HFF-Myc (cell line): ENCODE measurements at places on chromosomes 2 and 18.

DNA sequence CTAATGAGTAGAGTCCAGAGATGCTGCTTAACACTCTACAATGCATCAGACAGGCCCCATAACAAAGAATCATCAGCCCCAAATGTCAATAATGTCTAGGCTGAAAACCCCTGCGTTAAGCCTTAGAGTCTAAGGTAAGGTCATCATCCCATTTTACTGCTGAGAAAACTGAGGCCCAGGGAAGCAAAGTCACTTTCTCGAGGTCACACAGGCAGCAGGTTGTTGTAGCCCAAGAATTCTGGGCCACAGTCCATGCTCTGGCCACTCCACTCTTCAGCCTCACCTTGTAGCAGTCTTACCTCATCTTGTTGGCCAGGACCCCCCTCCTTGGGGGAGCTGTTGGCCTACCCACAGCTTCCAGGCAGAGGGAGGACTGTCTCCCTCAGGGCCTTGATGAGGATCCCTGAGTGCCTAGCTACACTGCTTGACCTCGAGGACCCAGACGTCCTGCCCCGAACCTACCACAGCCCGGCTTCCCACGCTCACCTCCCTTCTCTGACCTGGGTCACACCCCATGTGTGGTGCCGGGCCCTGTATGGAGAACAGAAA lies 54.4 kb downstream of the SMAD7 start:
- DNase-seq: no peak

GRCh38 chr2:174628528-174629169 lies 31.0 kb upstream of the WIPF1 start:
- no peak for DNase-seq

DNA sequence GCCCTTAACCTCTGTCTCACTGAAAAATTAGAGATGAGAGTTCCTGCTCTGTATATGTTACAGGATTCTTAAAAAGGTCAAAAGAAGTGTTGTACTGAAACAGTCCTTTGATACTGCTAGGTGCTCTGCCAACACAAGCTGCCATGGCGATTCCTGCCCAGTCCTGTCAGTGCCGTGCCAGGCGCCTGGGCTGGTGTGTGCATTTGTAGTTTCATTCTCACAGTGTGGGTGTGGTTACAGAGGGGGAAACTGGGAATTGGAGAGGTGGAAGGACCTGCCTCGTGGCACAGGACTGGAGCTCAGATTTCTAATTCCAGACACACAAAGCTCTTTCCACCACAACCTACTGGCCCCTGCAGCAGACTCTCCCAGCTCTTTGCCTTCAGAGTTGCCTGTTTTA lies 122.3 kb upstream of the RAB6C start:
- no peak for DNase-seq

- DNase-seq: peak; percentile 41
Observed at GRCh38 chr2:151771599-151772358, 37.5 kb upstream of the NEB start.

GRCh38 chr2:231671270-231672050 lies 36.9 kb upstream of the PTMA start:
- DNase-seq: no peak

GRCh38 chr2:128196026-128196425 lies 105.0 kb downstream of the UGGT1 start:
- no peak for DNase-seq

DNA sequence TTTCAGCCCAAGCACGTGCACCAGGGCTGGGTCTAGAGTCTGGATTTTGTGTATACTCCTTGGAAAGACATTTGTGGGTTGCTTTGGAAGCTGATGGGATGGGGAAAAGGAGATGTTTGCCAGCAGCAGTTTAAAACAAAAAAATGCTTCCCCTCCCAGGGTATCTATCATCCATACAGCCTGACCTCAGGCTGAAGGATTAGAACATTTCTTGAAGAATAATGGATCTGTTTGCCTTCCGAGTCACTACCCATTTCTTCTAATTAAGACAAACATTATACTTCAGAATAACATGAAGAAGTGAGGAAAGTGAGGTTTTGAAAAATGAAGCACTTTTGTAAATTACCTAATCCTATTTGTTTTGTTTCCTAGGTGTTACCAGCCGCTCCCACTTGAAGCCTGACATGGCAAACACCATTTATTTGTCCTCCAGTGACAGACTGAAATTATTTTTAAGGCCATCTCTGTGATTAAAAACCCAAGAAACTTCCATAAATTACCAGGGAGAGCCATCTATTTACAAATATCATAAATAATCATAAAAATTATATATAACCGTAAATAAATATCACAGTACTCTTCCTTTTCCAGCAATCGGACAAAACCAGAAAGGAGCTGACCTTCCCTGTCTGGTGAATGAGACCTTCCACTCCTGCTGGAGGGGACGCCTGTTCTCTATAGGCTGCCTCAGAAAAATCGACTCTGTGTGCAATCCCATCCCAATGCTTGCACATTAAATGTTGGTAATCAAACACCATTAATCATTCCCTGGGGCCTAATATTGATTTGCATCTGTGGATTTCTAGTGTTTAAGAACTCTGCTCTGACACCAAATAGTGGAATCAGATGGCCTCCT lies 106.8 kb downstream of the C1D start:
- DNase-seq: no peak

GRCh38 chr2:36002941-36003340 lies 352.6 kb upstream of the CRIM1 start:
- DNase-seq: no peak

DNA sequence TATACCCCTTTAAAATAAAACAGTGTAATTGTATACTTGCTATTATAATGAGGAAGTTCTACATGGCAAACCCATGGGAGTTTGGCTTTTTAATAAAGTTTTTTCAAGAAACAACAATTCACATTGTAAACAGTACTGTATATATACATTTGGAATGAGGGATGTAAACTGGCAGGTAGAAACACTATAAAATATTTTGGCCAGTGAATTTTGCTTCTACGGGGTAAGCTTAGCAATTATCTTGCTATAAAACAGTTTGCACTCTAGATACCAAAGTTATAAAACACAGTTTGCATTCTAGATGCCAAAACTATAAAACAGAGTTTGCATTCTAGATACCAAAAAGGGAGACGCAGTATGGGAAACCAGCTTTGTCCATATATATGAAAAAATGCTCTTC lies 16.6 kb downstream of the THUMPD2 start:
- no peak for DNase-seq

GRCh38 chr18:49178321-49178720 lies 227.6 kb upstream of the SMAD7 start:
- DNase-seq: no peak

DNA sequence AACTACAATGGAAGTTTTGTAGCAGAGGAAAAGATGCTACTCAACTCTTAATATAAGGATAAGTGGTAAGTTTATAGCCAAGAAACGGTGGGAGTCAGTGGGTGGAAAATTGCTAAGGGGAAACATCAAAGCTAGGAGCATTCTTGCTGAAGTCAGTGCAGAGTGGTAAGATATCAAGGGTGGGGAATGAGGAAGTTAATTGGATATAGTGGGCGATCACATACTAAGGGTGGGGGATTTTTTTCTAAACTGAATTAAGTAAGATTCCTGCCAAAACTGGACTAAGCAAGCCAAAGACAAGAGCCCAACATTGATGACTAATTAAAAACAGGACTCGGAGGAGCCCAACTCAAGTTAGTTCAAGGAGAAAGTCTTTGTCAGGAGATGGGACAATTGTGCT lies 525.4 kb downstream of the CCDC85A start:
- no peak for DNase-seq

DNA sequence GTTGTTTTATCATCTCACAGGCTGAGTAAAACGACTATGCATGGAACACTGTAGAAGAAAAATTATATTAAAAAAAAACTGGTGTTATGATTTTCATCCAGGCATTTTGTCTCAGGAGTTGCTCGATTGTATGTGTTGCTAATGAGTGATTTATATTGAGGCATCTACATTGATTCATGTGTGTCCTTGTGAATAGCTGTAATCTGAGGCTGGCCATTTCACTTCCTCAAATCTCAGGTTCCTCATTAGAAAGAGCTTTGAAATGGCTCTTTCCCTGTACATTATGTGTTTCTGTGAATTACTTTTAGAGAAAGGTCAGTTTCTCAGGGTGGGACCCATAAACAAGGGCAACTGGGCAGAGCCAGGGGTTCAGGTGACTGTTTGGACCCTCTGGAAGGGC lies 2.3 kb downstream of the IL18R1 start:
- DNase-seq: no peak

DNA sequence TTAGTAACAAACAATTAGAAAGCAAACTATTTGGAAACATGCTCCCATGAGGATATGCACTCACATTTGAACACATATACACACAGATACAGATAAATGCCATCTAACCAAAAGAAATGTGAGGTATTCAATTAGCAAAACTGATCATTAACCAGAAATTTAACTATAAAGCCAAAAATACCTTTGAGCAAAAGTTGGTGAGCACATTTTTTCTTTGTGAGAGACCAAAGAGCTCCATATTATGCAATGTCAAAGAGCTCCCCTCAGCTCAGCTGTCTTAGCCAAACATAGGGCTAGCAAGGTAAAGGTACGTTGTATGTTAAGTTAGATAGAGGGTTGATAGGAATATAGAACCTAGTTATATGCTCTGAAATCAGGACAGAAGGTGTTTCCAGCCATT lies 43.8 kb downstream of the CYBRD1 start:
- DNase-seq: no peak

DNA sequence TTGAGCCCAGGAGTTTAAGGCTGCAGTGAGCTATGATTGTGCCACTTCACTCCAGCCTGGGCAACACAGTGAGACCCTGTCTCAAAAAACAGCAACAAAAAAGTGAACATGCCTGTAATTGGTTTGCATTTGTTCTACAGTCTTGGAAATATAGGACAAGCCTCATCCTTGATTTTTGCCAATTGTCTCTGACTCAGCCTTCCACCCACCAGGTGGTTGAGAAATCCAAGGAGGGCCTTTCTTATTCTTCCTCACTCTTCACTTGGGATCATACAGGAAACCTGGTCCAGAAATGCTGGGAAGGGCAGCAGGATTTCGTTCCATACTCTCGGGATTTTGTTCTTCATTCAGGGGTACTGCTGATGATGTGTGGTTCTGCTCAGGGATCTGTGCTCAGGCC lies 94.6 kb downstream of the CDC42EP3 start:
- no peak for DNase-seq

DNA sequence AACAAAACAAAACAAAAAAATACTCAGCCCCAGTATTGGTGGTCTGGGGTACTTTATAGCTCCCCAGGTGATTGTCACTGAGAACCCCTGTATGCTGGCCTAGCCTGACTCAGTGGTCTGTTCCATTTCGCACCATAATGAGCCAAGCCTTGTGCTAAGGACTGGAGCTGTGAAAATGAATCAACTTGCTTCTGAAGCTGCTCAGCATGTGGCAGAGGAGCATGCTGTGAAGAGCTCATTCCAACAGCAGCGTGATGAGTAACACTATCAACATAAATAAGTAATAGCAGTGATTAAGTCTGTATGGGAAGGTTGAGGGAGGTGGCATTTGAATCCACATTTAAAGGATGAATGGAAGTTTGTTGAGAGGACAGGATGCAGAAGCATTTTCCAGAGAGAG lies 67.2 kb upstream of the ATL2 start:
- DNase-seq: no peak

- DNase-seq: peak; percentile 1
Observed at GRCh38 chr2:50143822-50144575, 887.9 kb downstream of the NRXN1 start.

GRCh38 chr18:77039196-77040130 lies 93.1 kb downstream of the MBP start:
- no peak for DNase-seq

GRCh38 chr2:214519258-214519818 lies 108.5 kb downstream of the VWC2L start:
- DNase-seq: no peak

DNA sequence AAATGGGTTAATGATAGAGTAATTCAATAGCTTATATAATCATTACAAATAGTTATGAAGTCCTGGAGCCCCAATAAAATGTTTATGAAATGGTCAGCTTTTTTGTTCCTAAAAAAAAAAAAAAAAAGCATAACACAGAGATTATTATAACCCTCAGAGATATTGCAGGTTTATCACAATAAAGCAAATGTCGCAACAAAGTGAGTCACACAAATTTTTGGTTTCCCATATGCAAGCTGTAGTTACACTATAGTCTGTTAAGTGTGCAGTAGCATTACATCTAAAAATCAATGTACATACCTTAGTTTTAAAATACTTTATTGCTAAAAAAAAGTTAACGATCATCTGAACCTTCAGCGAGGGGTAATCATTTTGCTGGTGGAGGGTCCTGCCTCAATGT lies 20.0 kb downstream of the WDFY1 start:
- no peak for DNase-seq

- DNase-seq: peak; percentile 86
Observed at GRCh38 chr2:71930049-71930681, 217.5 kb downstream of the CYP26B1 start.
